ENCODE measurements at places on chromosomes 12 and 14. TPM values are rescaled to one million over a fixed set of nuclear protein-coding genes. Genes with fewer than 3 reads are reported as not detected.

The NDRG2 gene
- 293 TPM for total RNA-seq

The TAS2R8 gene
- total RNA-seq = not detected

The AGAP2 gene
- total RNA-seq = 7.4 TPM

The PTHLH gene
- 8.8 TPM for total RNA-seq

The FAM181A gene
- not detected for total RNA-seq

The CAPS2 gene
- 12.6 TPM for total RNA-seq

The TNFRSF1A gene
- total RNA-seq = 93.8 TPM

The MUCL1 gene
- total RNA-seq = not detected

The CFAP73 gene
- total RNA-seq = not detected

The RND1 gene
- total RNA-seq = 1.1 TPM

The WNT1 gene
- not detected for total RNA-seq

The MDGA2 gene
- total RNA-seq = not detected

The MFAP5 gene
- total RNA-seq = 53.0 TPM

The DLK1 gene
- total RNA-seq = 3.1 TPM

The KCNA1 gene
- 0.22 TPM for total RNA-seq

The SIX1 gene
- total RNA-seq = not detected

The NFATC4 gene
- total RNA-seq = 7.6 TPM

The FGF23 gene
- total RNA-seq = 0.76 TPM

The KRT75 gene
- not detected for total RNA-seq

The IFI27L2 gene
- total RNA-seq = 92.9 TPM

The CIDEB gene
- 3.6 TPM for total RNA-seq

The RNASE1 gene
- total RNA-seq = 154 TPM

The TMTC1 gene
- 16.9 TPM for total RNA-seq

The PNN gene
- total RNA-seq = 20.9 TPM

The TSPAN19 gene
- 0.82 TPM for total RNA-seq

The COX8C gene
- total RNA-seq = not detected

The SYNE3 gene
- 11.0 TPM for total RNA-seq

The OTX2 gene
- not detected for total RNA-seq

The FGF6 gene
- not detected for total RNA-seq

The LBHD2 gene
- not detected for total RNA-seq

The SLC15A5 gene
- total RNA-seq = not detected

The ITGB7 gene
- total RNA-seq = 1.2 TPM

The CLIP1 gene
- total RNA-seq = 125 TPM

The ACOT4 gene
- total RNA-seq = 1.5 TPM

The SLC5A8 gene
- not detected for total RNA-seq

The TMEM119 gene
- 1.2 TPM for total RNA-seq

The KRT85 gene
- total RNA-seq = not detected

The CLEC4C gene
- total RNA-seq = not detected

Measured in heart right ventricle (tissue), 16 donors.